COR-L47 (cell line): ENCODE measurements at places on chromosomes 13 and 19.

DNA sequence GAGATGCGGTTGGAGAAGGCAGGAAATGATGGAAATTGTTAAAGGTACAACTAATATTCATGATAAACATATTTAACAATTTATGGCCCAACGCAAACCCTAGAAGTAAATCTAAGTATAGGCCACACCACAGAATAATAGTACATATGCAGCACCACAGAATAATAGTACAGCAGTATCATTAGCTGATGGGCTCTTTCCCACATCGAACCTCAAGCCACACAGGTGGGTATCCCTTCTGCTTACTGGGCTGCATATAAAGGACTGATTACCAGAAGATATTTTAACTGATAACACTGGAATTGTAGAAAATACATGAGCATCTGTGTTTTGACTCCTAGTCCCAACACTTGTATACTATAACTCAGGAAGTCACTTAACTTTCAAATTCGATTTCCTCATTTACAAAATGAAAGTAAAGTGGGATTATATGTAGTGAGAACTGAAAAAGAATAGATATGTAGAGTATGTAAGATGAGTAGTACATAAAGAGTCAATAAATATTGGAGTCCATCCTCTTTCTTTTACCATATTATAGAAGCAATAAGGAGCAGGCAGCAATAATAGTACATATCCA is 91.5 kb downstream of the TSC22D1 start:
- DNase-seq: no peak

- no peak for DNase-seq
These were observed 4.7 kb downstream of the DNMT1 start for GRCh38 chr19:10190026-10190425.

- no peak for DNase-seq
These were observed 60.9 kb downstream of the PEX11G start for GRCh38 chr19:7427944-7428343.

- peak; percentile 39 for DNase-seq
These were observed 1.2 kb upstream of the SLAIN1 start for GRCh38 chr13:77696006-77696878.

DNA sequence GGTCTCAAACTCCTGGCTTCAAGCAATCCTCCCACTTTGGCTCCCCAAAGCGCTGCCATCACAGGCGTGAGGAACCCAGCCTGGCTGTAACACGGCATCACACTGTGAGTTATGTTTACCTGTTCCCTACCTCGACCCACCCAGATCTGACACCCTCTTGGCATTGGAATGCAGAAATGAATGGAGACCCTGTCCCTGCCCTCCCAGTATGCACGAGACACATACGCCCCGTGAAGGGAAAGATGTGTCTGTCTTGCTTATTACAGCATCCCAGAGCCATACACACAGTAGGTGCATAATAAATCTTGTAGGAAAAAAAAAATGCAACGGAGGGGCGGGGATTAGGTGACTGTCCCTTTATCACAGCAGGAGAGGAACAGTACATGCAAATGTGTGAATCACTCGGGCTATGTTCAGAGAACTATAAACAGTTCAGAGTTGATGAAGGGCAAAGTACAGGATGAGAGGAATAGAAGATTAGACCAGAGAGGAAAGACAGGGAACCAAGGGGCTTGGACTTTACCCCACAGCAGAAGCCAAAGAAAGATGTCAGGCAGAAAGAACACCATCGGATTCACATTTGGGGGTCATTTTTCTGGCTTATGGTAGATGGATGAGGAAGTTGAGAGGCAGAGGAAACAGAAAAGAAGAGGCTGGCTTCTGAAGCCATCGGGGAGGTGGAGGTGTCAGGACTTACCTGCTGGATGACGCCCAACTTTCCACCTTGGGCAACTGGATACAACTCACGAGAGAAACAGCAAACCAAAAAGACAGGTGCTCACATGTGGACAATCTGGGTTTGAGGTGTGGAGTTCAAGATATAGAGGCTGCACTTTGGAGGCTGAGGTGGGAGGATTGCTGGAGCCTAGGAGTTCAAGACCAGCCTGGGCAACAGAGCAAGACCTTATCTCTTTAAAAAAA is 94.3 kb downstream of the INSR start:
- DNase-seq: no peak

- DNase-seq: no peak
These were observed 55.9 kb upstream of the RANBP3 start for GRCh38 chr19:6033744-6034264.

- DNase-seq: no peak
These were observed 24.8 kb downstream of the N4BP2L1 start for GRCh38 chr13:32403108-32403507.

DNA sequence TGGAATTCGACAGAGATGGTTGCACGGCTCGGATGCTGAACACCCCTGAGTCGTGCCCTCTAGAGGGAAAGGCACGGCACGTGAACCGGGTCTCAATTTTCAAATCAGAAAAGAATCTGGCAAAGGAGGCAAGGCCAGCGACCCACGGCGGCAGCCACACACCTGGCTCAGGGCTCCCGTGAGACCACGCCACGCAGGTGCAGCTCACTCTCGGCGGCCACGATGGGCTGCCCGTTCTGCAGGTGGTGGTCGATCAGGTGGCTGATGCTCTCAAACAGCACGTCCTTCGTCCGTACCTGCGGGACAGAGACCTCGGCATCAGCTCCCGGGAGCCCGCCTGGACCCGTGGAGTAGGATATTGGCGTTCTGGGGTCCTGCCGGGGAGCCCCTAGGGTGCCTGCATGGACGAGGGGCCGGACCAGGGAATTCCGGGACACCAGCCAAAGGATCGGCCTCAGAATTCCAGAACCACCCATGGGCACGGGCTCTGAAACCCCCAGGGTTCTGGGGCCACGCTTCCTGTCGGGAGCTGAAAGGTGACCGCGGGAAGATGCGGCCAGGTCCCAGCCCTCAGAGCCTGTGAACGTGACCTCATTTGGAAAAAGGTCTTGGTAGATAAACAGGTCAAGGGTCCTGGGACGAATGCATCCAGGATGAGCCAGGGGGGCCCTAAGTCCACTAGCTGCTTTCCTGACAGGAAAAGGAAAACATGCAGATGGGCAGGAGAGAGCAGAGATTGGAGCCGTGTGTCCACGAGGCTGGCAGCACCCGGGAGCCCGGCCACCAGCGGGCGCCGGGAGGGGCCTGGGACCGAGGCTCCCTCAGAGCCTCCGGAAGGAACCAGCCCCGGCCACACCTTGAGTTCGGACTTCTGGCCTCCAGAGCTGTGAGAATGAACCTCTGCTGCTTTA is 10.1 kb upstream of the C2CD4C start:
- no peak for DNase-seq

GRCh38 chr13:113544071-113544891 is 40.3 kb upstream of the TFDP1 start:
- no peak for DNase-seq

GRCh38 chr13:69331245-69331644 is 776.4 kb upstream of the ATXN8OS start:
- no peak for DNase-seq

DNA sequence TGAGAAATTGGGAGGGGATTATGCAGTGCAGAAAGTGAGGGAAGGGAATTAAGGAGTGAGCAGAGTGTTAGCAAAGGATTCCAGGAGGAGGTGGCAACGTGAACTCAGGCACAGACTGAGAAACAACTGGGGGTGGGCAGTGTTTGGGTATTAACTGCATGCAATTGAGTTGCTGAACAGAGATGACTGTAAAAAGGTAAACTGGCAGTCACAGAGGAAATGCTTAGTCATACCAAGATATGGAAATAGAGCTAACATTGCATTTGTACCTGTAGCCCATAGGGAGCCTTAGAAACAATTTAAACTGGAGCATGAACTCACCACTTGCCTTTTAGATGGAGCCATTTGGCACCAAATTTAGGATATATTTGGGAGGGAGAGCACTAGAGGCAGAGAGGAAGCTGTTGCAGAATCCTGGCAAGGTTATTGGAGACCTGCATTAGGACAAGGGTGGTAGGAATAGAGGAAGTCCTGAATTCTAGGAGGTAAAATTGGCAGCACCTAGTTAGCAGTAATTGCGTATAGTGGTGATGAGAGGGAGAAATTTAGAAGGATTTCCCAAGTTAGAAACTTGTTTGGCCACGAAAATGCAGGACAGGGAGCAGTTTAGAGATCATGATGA is 100.6 kb upstream of the FRY start:
- DNase-seq: no peak

DNA sequence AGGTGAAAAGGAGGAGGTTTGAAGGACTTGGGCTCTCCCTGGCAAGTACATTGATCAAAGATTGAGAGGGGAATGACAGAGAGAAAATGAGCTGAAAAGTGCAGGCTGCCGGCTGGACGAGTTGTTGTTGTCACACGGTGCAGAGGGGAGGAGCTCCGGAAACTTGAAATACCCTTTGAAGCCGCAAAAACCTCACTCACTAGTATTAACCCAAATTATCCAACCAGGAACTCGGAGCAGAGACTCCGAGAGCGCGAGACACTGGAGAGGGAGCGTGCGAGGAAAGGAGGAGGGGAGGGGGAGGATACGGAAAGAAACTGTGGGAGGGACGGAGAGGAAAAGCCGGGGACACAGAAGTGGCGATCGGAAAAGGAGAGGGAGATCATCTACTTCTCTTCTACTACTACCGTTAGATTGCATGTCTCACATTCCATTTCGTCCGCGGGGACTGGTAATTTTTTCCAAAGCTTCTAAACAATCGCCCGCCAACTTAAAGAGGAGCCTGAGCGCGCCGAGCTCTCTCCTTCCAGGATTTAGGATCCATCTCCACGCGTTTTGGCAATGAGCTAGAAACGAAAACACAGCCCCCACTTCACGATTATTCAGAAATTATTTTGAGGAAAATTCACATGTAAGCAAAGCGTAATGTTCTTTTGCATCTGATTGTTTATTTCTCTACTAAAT is at the start of gene DACH1:
Gene DACH1, minus strand, starts transcription at position 74 of the 684 bp plus-strand sequence.
- DNase-seq: peak; percentile 89

DNA sequence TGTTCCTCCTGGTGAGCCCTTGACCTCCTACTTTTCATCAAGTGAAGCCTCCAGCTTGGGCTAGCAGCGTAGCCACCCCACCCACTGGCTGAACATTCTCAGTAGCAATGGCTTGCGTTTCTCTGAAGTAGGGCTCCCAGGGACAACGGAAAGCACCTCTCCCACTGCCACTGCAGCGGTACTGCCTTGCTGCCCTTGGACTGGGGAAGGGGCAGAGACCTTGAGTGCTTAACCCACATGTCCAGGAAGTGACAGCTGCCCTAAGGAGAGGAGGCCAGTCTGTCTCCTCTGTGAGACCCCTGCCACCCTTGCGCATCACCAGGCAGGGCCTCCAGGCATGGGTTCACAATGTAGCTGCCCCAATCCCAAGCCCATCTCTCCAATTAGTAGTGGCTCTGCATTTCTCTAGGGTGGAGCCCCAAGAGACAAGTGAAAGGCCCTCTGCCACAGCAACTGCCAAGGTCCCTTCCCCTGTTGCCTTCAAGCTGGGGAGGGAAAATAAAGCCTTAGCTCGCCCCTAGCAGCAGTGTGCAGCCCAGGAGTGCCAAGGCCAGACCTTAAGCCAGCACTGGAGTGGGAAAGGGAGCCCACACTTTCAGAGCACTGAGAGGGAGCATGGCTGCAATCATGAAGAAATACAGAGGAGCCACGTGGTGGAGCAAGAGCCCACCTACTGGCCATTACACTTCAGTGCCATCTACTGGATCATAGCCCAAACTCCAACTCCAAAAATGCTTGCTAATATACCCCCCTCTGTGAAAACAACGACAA is 175.9 kb upstream of the TRPC4 start:
- DNase-seq: peak; percentile 57

- no peak for DNase-seq
These were observed 170.0 kb upstream of the SLC10A2 start for GRCh38 chr13:103236213-103236612.

DNA sequence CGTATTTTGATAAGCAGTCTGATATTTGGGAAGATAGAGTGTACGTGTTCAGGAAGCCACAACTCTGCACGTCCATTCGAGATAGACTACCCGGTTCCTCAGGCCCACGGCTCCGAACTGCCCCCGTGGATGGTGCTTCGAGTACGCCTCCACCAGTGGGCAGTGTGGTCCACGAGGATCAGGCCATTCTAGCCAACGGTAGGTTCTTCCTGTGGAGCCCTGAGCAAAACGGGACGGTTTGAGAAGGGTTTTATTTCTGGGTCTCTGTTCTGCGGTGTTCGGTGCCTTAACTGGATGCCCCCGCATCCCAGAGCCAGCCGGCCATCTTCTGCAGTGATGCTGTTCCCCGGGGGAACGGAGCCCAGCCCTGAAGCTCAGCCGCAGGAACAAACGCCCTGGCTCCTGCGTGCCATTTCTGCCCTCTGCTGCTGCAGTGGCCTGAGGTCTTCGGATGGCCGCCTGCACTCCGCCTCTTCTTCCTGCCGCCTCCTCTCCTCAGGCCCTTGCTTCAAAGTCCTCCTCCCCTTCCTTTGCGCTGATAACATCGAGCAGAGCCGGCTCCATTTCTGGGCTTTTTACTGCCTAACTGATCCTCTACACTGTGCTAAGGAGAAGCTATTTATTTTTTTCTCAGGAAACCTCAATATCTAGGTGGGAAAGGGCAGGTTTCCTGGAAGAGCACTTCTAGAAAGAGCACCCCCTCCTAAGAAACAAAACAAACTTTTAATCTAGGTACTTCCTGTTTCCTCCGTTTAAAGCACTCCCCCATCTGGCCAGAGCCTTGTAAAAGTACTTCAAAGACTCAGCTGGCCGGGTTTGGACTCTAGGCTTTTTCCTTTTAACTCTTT is 36.2 kb upstream of the SLC46A3 start:
- no peak for DNase-seq

DNA sequence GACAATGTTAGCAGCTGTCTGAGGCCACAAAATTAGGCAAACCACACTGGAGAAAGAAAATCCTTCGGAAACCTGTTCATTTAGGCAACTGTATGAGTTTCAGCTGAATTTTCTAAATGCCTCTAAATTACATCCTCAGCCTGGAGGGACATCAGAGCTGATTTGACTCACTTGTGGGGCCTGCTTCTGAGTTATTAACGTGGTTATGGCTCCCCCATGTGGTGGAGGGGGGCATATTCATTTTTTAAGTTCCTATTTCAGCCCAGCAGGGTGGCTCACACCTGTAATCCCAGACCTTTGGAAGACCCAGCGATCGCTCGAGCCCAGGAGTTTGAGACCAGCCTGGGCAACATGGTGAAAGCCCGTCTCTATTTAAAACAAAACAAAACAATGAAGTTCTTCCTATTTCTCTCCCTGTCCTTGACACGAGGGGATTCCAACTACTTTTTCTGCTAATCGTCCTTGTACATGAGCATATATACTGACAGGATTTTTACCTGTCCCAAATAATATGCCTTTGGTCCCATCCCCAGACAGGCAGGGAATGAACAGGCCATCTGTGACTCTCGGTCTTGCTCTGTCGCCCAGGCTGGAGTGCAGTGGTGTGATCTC is 31.5 kb upstream of the HIF3A start:
- DNase-seq: peak; percentile 73

DNA sequence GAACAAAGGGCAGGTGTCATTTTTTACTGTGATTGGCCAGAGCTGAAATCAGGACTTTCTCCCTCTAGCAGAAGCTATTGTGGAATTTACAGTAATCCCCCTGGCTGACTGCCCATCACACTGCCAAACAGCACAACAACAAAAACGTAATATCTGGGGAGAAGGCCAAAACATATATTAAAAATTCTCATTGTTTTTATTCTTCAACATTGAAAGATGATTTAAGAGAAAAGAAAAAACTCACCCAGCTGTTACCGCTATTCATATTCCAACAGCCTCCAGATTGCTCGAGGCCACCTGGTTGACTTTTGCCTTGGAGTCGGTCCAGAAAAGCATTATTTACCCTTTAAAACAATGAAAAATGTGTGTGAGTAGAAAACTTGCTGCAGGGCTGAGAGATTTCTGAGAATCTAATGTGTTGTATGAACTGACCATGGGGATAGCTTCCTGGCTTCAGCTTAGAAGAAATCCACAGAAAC is 97.2 kb downstream of the EPSTI1 start:
- peak; percentile 91 for DNase-seq
